ENCODE measurements at places on chromosomes 7 and 10. TPM values are rescaled to one million over a fixed set of nuclear protein-coding genes. Genes with fewer than 3 reads are reported as not detected.

Gene RBP4
- total RNA-seq, result 8.8 TPM

Gene PDE6C
- not detected for total RNA-seq

Gene AGBL3
- total RNA-seq, result 1.1 TPM

Gene AKR1D1
- total RNA-seq, result not detected

Gene OR2A1
- not detected for total RNA-seq

Gene LIPJ
- total RNA-seq, result not detected

Gene SPDYE6
- total RNA-seq, result not detected

Data from A549 treated with CORT108297 at 1 μM for 4 hours (cell line).